ENCODE measurements at places on chromosomes 1 and 21. TPM values are rescaled to one million over a fixed set of nuclear protein-coding genes. Genes with fewer than 3 reads are reported as not detected.

DNA sequence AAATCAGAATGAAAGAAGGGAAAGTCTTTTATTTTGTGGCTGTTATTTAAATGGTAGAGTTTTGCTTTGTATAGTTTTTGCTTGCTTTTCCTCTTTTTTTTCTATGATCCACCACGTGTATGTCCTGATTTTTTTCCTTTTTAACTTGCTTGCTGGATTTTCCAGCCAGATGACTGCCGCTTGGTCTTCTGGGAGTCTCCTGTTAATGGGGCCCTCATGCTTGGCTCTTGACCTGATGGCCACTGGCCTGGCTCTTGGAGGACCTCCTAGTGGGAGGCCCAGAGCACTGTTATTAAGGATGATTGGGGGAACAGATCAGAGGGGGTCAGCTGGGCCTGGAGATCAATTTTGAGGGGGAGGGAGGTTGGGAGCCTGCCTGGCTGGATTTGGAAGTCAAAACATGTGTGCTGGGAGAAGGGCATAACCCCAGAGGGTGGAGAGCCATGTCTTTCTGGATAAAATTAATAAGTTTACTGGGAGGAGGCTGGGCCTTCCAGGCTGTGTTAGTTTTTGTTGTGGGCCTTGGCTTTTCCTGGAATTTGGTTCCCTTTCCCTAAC lies 1.2 kb downstream of the FGGY start:
- no peak for DNase-seq

The CHD5 gene
- 0.76 TPM for total RNA-seq

The CFAP107 gene
- not detected for total RNA-seq

DNA sequence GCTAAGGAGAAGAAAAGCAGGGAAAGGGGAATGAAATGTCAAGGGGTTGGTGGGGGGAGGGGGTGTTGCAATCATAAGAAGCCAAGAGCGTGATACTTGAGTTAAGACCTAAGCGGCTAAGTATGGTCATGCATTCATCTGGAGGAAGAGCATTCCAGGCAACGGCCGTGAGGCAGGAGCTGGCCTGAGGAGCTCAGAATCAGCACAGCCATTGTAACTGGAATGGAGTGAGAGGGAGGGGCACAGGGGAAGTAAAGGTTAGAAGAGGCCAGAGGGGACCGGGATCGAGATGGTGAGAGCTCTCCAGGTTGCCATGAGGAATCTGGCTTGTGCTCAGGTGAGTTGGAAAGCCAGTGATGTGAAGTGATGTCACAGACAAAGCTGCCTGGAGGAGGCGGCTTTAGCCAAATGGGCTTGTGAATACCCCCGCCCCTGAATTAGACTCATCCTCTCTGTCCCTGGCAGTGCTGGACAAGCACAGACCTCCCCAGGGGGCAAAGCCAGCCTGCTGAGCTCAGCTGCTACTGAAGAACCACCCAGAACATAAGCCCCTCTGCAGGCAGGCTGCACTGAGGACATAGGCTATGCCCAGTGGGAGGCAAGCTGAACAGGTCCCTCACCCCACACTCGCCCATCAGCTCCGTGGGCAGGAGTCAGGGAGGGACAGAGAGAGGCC lies 61.1 kb upstream of the LAPTM5 start:
- DNase-seq: no peak

DNA sequence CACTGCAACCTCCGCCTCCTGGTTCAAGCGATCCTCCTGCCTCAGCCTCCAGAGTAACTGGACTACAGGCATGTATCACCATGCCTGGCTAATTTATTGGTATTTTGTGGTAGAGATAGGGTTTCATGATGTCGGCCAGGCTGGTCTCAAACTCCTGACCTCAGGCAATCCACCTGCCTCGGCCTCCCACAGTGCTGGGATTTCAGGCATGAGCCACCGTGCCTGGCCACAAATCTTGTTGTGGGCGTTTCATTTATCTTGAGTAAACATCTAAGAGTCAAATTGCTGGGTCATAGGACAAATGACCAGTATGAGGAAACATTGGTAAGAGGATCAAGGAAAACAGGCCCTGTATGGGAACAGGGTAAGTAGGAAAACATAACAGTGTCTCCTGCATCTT lies 17.9 kb downstream of the TMEM200B start:
- DNase-seq: no peak

DNA sequence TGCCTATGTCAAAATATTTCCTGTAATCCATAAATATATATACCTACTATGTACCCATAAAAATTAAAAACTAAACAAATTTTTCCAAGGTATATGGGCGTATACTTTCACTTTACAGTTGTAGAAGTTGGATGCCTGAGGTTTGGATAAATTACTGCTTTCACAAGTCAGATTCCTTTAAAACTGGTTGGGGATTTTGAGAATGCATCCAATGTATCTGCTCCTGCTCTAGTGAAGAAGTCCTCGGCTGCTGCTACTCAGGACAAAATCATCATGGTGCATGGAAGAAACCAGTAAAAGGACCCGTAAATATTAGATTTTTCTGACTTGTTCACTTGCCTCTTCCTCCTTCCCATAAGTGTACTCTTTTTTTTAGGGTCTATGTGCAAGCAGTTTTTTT lies 841.1 kb downstream of the USP25 start:
- no peak for DNase-seq

The SIPA1L2 gene
- total RNA-seq: 3.7 TPM

GRCh38 chr1:24965571-24965930 lies 35.5 kb upstream of the RUNX3 start:
- DNase-seq: peak; percentile 50

DNA sequence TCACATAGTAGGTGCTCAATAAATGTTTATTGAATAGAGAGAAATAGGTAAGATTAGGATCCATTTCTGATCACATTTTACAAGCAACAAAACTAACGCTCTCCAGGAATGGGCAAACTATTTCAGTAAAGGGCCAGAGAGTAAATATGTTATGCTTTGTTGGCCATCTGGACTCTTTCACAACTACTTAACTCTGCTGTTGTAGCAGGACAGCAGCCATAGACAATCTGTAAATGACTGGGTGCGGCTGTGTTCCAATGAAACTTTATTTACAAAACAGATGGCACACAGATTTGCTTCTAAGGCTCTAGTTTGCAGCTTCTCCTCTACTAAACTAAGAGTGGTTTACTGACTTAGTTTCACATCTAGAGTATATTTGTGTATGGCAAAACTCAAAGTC lies 83.0 kb upstream of the BACH1 start:
- DNase-seq: no peak

The KCND3 gene
- not detected for total RNA-seq

- DNase-seq: no peak
These were observed 102.7 kb downstream of the RASAL2 start for GRCh38 chr1:178196631-178197030.

- no peak for DNase-seq
These were observed 519.7 kb upstream of the PRMT6 start for GRCh38 chr1:106536741-106537140.

The SLC25A34 gene
- total RNA-seq: 0.82 TPM

The TIAM1 gene
- total RNA-seq: 60.7 TPM

The ACKR1 gene
- not detected for total RNA-seq

The PGLYRP3 gene
- not detected for total RNA-seq

DNA sequence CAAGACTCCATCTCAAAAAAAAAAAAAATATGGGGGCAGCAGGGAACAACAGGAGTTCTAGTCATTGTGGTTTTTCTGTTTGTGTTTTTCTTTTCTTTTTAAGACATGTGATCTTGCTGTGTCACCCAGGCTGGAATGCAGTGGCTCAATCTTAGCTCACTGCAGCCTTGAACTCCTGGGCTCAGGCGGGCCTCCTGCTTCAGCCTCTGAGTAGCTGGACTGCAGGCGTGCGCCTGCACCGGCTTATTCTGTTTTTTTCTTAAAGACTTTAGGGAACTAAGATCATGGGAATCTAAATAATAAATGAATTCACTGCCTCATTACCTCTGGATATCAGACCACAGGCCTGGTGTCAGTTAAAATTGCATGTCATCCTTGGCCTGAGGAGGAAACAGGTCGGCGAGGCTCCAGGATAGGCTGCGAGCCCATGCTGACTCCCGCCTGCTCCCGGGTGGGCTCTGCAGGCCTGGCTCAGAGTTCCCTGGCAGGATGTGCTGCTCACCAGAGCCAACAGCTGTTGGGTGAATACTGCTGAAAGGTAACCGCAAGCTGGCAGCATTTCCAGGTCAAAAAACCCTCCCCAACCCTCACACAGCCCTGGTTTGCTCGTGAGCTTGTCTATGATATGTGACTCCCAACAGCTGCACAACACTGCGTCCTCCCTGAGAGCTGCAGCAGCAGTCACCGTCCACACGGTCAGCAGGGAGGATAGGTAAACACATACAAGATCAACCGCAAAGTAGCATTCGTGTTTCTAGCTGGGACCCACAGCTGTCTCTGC lies 58.1 kb downstream of the SCCPDH start:
- no peak for DNase-seq

The OR10J1 gene
- total RNA-seq: not detected

DNA sequence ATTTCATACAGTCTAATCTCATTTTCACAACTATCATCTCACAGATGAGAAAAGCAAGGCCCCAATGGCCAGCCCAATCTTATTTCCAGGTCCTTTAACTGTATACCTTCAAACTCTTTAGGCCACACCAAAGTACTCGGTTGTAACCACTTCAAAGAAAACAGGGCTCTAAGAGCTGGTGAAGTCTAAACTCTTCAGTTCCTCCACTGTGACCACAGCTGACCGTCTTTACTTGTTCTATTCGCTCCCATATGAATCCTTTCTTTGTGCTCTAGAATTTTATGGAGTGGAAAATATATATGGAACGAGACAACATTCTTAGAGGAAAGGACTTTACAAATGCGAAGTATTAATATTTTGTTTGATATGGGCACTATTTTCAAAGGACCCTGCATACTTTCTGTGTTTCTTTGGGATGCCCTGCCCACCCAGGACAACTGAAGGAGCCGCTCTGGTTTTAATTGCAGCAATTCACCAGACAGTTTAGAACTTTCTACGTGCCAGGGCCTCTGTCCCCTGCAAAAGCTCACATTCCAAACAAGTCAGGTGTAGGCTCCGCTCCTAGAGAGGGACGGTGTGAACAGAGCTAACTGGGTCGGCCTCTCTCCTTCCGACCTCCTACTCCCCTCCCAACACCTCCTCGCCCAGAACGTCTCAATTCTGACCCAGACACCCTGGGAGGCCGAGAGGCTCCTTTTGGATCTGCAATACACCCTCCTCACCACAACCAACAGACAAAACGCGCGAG lies 15.7 kb downstream of the IER5 start:
- no peak for DNase-seq

The TCHH gene
- total RNA-seq: not detected

The KCNJ9 gene
- total RNA-seq: 0.05 TPM

The GPR3 gene
- total RNA-seq: 1.3 TPM

GRCh38 chr1:234270581-234271242 lies 102.5 kb upstream of the COA6 start:
- no peak for DNase-seq

DNA sequence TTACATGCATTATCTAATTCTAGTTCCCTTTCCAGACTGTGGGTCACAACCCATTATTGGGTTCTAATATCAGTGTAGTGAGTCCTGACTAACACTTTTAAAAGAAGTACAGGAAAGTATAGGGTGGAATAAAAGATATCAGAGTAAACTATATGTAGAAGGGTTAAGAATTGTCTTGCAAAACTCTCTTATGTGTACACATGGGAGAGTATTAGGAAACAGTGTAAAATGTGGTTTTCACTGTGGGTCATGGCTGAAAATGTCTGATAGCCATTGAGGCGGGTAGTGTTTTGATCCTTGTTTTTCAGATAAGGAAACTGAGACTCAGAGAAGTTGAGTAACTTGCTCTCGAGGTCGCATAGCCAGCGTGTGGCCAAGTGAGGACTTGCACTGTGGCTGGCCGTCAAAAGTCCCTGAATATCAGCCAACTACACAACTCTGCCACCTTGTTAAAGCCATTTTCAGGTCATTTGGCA lies 18.5 kb upstream of the MTARC1 start:
- DNase-seq: no peak
